CD4-positive, alpha-beta T cell treated with Interleukin-17A for 4 hours (primary cell): ENCODE measurements at places on chromosomes 2 and 18.

- no peak for DNase-seq
These were observed 374.8 kb downstream of the SLC4A3 start for GRCh38 chr2:220002251-220002650.

DNA sequence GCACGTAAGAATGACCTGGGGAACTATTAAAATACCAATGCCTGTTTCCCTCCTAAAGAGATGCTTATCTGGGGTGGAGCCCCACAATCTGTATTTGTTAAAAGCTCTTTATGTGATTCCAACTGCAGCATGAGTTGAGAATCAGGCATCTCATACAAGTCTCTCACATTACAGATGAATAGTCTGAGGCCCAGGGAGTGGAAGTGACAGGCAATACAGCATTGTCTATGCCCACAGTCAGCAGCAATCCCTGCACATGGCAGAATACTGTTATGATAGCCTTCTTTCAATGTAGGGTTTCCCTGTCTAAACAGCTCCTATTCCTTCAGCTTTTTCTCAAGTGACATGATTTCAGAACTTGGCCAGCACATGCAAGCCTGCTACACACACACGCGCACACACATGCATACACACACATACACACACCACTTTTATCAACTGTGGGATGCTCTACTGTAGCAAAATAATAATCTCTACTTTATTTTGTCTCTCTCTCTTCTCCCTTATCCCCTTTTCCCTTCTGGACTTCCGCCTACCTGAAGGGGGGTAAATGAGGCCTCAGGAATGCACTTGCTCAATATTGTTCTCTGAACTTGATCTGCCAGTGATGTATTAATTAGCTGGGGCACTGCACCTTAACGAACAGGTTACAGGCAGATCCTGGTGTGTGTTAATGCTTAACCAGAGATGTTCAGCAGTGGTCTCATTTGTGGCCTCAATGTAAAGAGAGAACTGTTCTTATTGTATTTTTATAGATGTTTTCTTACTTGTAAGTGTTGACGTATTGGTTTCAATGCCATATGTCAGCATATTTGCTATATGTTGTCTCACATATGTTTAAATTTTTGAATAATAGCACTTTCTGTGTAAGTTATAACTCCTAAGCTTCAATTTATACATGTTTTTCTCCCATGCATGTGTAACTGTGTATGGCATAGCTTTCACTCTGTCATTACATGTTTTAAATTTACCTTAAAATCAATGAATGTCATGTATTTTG is 116.0 kb downstream of the SETBP1 start:
- DNase-seq: no peak

DNA sequence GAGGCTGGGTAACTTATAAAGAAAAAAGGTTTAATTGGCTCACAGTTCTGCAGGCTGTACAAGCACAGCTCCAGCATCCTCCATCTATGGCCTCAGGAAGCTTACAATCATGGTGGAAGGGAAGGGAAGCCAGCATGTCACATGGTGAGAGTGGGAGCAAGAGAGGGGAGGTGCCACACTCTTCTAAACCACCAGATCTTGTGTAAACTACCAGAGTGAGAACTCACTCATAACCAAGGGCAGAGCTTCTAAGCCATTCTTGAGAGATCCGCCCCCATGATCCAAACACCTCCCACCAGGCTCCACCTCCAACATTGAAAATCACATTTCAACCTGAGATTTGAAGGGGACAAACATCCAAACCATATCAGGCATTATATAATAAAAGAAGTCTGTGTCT is 121.6 kb upstream of the CDC42EP3 start:
- no peak for DNase-seq

DNA sequence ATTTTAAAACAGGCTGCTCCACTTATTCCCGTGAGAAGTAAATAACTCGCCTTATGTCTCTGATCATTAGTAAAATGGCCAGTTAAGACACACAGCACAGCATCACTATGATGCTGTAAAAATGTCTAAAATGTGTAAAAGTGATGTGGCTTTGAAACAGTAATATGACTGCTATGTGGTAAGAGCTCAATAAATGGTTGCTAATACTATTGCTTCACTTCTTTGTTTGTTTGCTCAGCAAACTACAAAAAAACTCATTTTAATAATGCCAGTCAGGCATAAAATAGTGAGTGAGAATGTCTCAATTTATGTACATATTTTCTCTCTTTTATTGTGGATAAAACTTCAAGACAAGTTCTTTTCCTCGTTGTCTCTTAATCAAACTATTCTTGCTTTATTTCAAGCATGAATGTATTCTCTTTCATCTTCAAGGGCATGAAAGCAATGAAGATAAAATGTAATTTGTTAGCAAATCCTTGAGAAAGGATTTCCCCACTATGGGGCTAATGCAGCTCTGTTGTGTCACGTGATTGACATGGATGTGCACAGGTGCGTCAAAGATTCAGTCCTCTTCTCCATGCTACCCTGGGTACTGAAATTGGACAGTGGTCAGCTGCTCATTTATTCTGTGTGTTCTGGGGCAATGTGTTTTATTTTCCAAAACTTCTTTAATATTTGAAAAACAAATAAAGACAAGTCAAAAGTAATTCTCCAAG is 387.2 kb downstream of the TRIB2 start:
- DNase-seq: no peak

DNA sequence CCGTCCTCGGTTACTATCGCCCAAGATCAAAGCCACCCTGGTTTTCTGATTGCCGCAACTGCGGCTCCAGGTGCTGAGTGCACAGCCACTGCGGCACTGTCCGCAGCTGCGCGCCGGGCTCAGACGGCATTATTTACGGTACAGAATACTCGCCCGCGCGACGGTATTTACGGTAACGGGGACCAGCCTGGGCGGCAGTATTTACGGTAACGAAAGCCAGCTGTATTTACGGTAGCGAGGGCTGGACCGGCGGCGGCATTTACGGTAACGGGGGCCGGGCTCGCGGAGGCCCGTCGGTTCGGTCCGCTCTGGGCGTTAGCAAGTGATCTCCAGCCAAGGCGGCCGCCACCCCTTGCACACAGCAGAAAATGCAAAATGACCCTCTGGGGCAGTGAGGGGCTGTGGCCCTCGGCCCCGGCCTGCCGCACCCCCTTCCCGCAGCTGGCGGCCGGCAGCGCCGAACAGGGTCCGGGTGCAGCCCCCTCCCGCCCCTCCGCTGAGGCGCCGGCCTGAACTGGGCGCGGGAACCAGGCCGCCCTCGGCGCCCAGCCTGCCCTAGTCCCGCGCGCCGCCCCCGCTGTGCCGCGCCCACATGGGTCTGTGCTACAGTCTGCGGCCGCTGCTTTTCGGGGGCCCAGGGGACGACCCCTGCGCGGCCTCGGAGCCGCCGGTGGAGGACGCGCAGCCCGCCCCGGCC is at the start of gene GNAL:
Gene GNAL (plus strand): TSS at position 293 of the 697 bp plus-strand sequence. CDS start 300 bp downstream, at position 593.
- DNase-seq: peak; percentile 21

- no peak for DNase-seq
These were observed 283.5 kb upstream of the HDAC4 start for GRCh38 chr2:239684271-239684810.

GRCh38 chr2:10732924-10733565 is 11.6 kb downstream of the ATP6V1C2 start:
- DNase-seq: no peak

- no peak for DNase-seq
These were observed 40.2 kb upstream of the WDSUB1 start for GRCh38 chr2:159326569-159327255.

GRCh38 chr2:76642129-76642528 is 880.0 kb downstream of the LRRTM4 start:
- DNase-seq: no peak

GRCh38 chr2:45301307-45302277 is 292.3 kb upstream of the SIX2 start:
- no peak for DNase-seq

DNA sequence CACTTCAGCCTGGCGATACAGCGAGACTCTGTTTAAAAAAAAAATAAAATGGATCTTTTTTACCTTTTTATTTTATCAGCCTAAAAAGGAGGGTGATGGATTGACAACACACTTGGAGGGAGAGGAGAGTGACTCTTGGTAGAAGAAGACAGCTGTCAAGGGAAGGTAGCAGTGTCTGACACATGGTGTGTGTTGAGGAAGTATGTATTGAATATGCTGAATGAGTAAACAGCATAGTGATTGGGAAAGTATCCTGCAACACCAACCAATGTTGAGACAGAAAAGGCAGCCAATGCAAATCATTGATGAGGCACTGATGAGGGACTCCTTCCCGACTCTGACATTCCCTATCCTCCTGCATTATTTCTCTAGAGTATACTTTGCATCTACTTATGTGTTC is 306.4 kb downstream of the LPIN1 start:
- DNase-seq: no peak

DNA sequence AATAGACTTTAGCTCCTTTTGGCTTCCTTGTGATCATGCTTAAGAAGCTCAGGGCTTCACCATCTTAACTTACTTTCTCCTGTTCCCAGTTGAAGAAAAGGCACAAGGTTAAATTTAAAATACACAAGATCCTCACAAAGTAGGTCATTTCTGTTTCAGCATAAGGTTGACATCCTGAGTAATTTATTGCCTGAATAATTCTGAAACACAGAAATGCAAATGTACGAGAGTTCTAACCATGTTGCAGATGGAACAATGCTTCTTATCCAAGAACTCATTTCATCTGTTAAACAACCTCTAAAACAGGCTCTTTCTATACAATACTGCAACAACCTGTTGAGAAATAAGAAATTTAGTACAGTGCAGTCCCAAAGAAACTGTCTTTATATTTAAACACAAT is 395.2 kb downstream of the BCL11A start:
- DNase-seq: no peak

GRCh38 chr2:26179446-26179913 is 6.6 kb downstream of the GAREM2 start:
- DNase-seq: no peak

GRCh38 chr2:237159006-237159911 is 73.6 kb downstream of the COPS8 start:
- no peak for DNase-seq

GRCh38 chr2:69801745-69802290 is 27.6 kb upstream of the GMCL1 start:
- no peak for DNase-seq

DNA sequence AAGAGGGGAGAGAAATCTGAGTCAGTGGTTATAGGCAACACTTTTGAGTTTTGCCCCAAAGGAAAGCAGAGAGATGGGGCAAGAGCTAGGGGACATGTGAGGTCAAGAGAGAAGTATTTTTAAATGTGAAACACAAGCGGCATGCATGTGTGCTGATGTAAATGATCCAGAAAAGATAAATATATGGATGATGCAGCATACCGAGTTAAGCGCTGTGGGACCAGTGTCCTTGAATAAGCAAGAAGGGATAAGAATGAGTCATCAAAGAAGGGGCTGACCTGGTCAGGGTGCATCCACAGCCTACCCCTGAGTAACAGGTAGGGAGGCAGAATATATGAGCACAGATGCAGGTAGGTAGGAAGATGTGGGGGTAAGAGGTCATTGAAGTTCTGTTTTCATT is 180.9 kb downstream of the TRABD2A start:
- no peak for DNase-seq

DNA sequence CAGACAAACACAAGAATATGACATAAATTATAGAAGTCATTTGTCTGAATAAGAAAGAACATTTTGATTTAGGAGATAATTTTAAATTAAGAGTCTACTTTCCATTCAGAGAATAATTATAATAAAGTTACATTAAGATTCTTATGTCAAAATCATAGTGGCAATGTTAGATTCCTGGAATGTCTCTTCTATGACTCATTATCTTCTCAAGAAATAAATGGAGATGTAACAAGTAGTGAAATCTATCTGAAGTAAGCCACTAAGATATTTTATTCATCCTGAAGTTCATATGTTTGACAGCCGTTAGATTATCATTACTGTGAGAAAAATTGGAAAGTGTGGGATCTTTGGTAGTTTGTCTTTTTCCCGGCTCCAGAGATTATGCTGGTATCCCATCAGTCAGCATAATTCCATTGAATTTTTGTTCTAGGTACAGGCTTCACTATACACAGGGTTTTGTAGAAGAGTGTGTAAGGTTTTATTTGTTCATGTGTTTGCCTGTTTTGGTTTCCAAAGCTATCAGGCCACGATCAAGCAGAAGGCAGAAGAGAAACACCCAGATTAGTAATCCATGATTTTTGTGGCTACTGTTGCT is 1246.6 kb upstream of the LRRTM1 start:
- no peak for DNase-seq

- DNase-seq: no peak
These were observed 431.2 kb upstream of the SALL3 start for GRCh38 chr18:78548261-78549058.

GRCh38 chr2:241841181-241842066 is 17.3 kb downstream of the PDCD1 start:
- no peak for DNase-seq

GRCh38 chr2:122749405-122749804 is 994.0 kb downstream of the TSN start:
- DNase-seq: no peak

DNA sequence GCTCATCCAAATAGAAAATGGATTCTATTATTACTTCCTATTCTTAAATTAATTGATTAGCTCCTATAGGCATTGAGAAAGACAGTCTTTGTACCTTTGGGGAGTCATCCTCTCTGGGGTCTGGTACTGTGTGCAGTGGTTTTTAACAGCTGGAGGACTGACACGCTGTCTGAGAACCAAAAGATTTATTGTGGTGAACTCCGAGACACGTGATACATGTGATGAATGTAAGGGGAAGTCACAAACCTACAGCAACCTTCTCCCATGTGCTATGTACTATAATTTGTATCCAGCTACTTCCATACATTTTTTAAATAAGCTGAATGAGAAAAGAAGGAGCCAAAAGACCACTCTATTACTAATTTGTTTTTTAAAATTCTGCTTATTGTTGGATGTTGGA is 133.7 kb downstream of the GALNT3 start:
- DNase-seq: no peak

- DNase-seq: no peak
These were observed 50.0 kb downstream of the HDLBP start for GRCh38 chr2:241265506-241265905.

- no peak for DNase-seq
These were observed 34.2 kb downstream of the DTNB start for GRCh38 chr2:25639131-25639530.

- DNase-seq: no peak
These were observed 47.5 kb downstream of the INHBB start for GRCh38 chr2:120393456-120393855.
